ENCODE measurements at places on chromosomes 11 and 22.

- DNase-seq: peak; percentile 62
Measured at GRCh38 chr11:72969894-72970335, 155.7 kb downstream of the ATG16L2 start.

DNA sequence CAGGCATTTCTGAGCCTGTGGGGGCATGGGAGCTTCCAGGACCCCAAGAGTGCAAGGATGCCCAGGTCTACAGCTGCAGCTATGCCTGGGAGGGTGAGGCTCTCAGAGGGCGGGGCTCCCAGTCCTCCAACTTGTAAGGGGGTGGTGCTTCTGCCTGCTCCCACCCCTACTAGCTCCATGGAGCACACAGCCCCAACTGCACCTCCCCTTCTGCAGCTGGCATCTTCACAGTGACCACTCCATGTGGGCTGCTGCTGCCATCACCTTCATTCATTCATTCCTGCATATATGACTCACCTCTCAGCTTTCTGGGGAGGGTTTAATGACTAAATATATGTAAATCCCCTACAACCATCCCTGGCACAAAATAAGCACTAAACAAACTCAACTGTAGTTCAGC is 43.8 kb downstream of the CHST1 start:
- DNase-seq: no peak

DNA sequence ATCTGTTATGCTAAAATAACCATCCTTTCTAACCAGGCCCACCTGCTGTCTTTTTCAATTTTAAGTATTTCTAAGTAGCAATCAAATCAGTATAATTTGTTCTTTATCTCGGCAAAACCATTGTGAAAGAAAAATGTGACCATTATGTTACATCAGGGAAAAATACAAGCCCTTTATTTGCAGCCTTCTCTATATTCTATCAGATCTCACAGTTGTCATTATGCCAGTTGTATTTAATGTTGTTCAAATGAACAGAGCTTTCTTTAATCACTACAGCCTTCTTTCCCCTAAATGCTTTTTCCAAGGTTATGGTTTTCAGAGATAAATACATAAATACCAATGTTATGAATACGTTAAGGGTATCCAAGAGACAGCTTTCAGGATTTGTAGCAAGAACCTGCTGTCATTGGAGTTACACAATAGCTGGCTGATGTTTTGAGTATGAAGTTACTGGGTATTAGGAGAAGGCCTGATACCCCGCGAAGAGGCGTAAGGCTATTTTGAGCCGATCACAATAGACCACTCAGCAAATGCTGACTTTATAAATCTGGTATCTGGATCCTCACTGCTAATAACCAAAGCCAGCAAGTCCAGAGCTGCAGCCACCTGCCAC is 406.3 kb downstream of the CADM1 start:
- no peak for DNase-seq

- no peak for DNase-seq
Measured at GRCh38 chr11:28383456-28383855, 275.3 kb downstream of the METTL15 start.

DNA sequence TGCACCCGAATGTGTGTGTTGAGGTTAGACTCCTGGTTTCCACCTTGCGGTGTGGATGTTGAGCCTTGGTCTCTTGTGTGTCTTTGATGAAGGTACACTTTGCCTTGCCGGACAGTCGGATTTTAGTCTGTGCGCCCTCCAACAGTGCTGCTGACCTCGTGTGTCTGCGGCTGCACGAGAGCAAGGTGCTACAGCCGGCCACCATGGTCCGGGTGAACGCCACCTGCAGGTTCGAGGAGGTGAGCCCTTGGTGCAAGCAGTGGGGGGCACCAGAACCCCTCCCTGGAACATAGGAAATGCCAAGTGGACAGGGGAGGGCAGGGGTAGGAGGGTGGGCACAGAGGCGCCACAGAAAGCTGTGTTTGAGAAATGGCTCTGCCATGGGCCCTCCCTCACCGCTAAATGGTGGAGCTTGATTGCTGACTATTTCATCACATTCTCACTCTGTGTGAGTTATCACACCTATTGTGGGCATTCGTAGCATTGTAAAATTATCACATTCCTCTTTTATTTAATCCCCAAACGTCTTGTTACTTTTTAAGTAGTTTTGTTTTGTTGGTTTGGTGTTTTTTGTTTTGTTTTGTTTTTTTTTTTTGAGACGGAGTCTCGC is 26.4 kb upstream of the PANX2 start:
- DNase-seq: no peak

DNA sequence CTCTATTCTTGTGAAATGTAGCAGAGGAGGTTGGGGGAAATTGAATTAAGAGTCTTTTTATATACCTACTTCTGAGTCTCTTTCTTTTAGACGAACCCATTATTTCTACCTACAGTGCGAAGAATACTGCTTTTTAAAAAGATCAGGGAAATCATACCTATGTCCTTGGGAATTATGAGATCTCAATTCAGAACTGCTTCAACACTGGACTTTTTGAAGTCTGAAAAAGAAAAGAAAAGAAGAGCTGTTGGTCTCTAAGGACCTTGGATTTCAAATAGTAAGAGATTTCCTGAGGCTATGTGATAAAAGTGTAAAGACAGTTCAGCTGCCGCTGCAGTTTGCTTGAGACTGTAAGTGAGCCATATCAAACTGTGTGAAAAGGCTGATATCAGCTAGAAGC is 3.7 kb upstream of the OR5B21 start:
- no peak for DNase-seq

GRCh38 chr22:35229865-35230264 is 27.4 kb upstream of the HMGXB4 start:
- no peak for DNase-seq

DNA sequence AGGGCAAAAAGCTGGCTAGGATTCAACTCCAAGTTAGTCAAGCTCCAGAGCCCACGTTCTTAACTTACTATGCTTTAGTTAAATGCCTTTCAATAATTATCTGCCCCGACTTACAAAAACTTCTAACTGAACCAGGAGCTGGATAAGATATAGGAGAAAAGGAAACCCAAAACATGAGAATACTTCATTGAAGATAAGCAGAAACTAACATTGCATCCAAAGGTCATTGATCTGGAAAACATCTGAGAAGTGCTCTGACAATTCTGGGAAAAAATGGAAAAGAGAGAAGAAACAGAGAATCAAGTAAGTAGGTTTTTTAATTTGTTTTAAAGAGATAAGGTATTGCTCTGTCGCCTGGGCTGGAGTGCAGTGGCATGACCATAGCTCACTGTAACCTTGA is 27.2 kb downstream of the ACAT1 start:
- DNase-seq: no peak

DNA sequence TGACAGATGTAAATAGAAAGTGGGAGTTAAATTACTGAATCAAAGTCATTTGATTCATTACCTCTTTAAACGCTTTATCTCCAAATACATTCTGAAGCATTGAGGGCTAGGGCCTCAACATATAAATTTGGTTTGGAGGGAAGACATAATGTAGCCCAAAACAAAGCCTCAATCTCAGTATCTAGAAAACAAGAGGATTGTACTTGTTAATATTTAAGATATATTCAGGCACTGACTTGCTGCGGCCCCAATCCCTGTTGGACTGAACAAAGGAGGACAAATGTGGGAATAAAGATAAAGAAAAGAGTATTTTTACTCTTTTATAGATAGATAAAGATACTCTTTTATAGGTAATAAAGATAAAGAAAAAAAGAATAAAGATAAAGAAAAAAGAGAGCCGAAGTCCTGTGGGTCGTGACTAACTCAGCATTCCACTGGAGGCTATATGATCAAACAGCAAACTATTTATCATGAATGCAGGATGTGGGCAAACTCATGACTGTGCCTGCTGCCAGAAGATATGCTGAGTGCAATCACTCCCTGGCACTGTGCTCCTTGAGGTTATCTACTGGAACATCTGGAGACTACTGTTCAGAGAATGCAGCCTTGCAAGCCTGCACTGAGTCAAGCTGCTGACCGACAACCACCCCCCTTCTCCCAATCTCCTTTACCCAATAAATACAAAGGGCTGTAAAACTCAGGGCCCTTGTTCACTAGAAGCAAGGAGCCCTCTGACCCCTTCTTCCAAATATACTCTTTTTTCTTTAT is 6.9 kb downstream of the OR10V1 start:
- peak; percentile 97 for DNase-seq

GRCh38 chr11:59008947-59009346 is 69.7 kb downstream of the GLYATL1 start:
- no peak for DNase-seq

- no peak for DNase-seq
Measured at GRCh38 chr11:119673052-119673758, 55.8 kb downstream of the NECTIN1 start.

GRCh38 chr11:6418557-6419008 is 311 bp downstream of the APBB1 start:
- DNase-seq: no peak

GRCh38 chr11:41003339-41004282 is 455.8 kb downstream of the LRRC4C start:
- peak; percentile 73 for DNase-seq

GRCh38 chr11:95295382-95296149 is 64.6 kb upstream of the SESN3 start:
- no peak for DNase-seq

DNA sequence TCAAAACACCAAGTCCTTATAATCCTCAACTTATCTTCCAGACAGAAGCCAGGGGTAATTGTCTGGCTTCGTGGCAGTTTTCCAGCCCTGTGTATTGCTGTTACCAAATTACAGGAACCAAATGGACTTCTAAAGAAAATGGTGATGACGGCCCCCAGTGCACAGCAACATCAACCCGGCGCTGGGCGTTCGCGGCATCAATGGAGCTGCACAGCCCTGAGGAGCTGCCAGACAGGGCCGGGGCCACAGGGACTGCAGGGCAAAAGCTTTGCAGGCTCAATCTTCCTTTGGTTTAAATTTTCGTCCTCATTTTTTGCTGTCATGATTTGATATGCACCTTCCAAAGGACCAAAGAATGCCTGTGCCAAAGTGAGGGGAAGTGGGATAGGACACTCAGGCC is 292.5 kb downstream of the BRD1 start:
- no peak for DNase-seq

- DNase-seq: no peak
Measured at GRCh38 chr11:100910808-100911207, 218.8 kb downstream of the PGR start.

DNA sequence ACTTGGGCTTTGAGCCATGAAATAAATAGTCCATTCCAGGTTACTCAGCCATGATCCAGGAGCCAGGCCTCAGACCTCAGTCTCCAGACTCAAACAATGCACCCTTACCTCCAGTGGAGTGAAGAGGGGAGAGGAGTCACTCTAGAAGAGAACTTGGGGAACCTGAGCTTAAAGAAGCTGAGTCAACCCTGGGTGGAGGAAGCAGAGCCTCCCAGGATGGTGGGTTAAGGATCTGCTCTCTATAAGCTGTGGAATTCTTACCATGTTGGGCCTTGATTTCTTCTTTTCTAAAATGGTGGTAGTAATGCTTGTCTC is 113.2 kb downstream of the NECTIN1 start:
- DNase-seq: no peak

DNA sequence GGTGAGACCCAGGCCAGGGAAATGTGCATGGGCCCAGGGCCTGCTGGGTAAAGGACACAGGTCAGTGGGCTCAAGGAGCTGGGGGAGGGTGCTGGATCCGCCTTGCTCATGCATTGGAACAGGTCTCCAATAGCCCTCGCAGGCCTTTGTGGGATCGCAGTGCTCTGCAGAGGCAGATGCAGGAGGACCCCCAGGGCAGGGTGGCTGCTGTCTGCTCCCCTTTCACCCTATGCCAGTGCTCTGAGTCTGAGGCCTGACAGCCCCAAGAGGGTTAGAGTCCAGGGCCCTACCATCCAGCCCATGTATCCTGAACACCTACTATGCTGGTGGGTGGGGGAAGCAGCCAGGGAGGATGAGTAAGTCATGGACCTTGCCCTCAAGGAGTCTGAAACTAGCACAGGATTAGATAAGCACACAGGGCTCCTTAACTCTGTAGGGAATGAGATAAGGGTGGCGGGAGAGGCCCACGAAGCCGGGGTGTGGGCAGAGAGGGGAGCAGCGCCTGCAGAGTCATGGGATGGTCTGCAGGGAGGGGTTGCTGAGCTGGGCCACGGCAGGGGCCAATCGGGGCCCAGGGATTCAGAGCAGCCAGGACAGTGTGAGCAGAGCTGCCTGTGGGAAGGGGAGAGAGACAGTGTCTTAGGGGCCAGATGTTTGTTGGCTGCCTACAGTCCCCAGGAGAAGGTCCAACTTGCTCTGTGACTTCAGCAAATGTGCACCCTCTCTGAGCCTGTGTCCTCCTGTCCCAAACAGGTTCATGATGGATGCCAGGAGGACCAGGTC is 10.5 kb upstream of the EHD1 start:
- DNase-seq: no peak

GRCh38 chr11:23315286-23315685 is 455.0 kb upstream of the CCDC179 start:
- DNase-seq: no peak

- no peak for DNase-seq
Measured at GRCh38 chr22:48088926-48089536, 1326.6 kb downstream of the TBC1D22A start.

- DNase-seq: no peak
Measured at GRCh38 chr22:35375526-35375925, 5.4 kb upstream of the HMOX1 start.

DNA sequence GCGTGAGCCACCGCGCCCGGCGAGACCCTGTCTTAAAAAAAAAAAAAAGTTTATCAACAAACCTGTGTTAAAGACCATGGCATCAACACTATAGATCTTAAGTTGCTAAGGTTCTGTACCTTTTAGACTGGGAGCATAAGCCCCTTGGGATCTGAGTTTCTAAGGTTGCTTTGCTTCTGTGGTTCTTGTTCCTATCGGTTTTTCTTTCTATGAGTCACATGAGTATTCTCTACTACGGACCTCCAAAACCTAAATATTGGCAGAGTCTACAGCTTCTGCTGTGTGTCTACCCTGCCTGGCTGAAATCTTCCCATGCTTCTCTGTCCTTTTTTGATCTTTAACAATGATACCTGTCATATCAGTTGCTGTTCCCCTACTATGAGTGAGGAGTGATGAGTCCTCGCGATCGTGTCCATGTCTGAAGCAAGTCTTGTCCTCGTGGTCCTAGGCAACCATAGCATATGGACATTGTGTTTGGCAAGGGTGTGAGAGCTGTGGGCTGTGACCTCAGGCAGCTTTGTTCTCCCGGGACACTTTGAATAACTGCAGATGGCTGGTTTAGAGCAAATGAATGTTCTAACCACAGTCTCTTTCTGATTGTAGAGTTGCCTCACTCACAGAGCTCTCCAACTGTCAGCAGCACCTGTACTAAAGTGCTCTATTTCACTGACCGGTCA is 9.0 kb upstream of the DLAT start:
- no peak for DNase-seq

- no peak for DNase-seq
Measured at GRCh38 chr11:78727816-78728215, 153.2 kb upstream of the NARS2 start.

- no peak for DNase-seq
Measured at GRCh38 chr22:23909296-23909898, 15.2 kb downstream of the MIF start.

GRCh38 chr22:47164514-47165337 is 402.3 kb downstream of the TBC1D22A start:
- DNase-seq: no peak

- no peak for DNase-seq
Measured at GRCh38 chr11:12503039-12503484, 125.7 kb downstream of the PARVA start.

- no peak for DNase-seq
Measured at GRCh38 chr22:46876357-46876934, 114.0 kb downstream of the TBC1D22A start.

GRCh38 chr11:86818462-86819192 is 18.3 kb downstream of the PRSS23 start:
- DNase-seq: peak; percentile 52
